Activated CD4-positive, alpha-beta memory T cell treated with anti-CD3 and anti-CD28 coated beads for 36 hours (primary cell): ENCODE measurements at places on chromosomes 12 and 14. TPM values are rescaled to one million over a fixed set of nuclear protein-coding genes. Genes with fewer than 3 reads are reported as not detected.

Gene CLEC14A
- not detected for total RNA-seq

Gene SLC25A47
- not detected for total RNA-seq

Gene KICS2
- total RNA-seq, result 14.1 TPM

Gene SPTB
- total RNA-seq, result 0.70 TPM

Gene RASAL1
- total RNA-seq, result 4.9 TPM
